Stimulated activated CD4-positive, alpha-beta T cell treated with anti-CD3 and anti-CD28 coated beads, TNF-alpha, amount 100 ng/mL, for 48 hours (primary cell): ENCODE measurements at places on chromosomes 2 and 18.

DNA sequence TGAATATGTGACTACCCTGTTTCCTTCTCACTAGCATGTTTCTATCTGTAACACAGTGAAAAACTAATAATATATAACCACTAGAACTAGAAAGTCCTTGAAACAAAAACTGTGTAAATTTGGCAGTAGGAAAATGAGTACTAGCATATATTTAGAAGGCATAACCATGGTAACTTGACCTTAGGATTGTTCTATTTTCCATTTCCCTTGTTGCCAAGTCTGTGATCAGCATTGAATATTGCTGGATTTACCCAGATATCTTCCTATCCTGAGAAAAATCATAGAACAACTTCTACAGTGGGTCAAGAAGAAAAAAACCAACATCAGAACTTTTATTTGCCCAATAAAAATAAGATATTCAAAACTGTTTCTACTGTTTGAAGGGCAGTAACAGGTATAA, 563.9 kb upstream of the NRXN1 start:
- DNase-seq: no peak

GRCh38 chr2:22276696-22277095, 1108.3 kb upstream of the KLHL29 start:
- no peak for DNase-seq

- no peak for DNase-seq
Measured at GRCh38 chr2:33111002-33111446, 164.3 kb downstream of the LTBP1 start.

DNA sequence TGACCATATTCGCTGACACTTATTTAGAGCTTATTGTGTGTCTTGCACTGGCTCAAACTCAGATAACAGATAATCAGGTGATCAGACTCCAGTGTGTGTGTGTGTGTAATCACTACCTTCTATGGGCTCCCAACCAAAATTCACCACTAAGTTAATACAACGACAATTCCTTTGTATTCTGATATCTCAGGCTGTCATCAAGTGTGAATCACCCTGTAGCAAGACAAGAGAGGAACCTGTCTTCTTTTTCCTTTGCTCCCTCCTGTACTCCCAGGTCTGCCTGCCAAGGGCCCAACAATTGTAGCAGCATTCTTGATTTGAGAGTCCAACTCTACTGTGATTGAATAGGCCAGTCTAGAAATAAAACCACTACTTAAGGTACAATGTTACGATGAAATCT, 25.8 kb downstream of the ITGB6 start:
- DNase-seq: no peak

GRCh38 chr18:21703241-21703820, 1.2 kb downstream of the ABHD3 start:
- DNase-seq: no peak

GRCh38 chr2:33946193-33946592, 347.1 kb upstream of the FAM98A start:
- DNase-seq: no peak

GRCh38 chr2:6993229-6993640, 76.0 kb downstream of the RNF144A start:
- no peak for DNase-seq

- no peak for DNase-seq
Measured at GRCh38 chr2:86020984-86021383, 84.7 kb downstream of the POLR1A start.

GRCh38 chr2:19462256-19462645, 103.8 kb upstream of the OSR1 start:
- no peak for DNase-seq

- no peak for DNase-seq
Measured at GRCh38 chr2:173713904-173714555, 251.1 kb downstream of the SP3 start.

DNA sequence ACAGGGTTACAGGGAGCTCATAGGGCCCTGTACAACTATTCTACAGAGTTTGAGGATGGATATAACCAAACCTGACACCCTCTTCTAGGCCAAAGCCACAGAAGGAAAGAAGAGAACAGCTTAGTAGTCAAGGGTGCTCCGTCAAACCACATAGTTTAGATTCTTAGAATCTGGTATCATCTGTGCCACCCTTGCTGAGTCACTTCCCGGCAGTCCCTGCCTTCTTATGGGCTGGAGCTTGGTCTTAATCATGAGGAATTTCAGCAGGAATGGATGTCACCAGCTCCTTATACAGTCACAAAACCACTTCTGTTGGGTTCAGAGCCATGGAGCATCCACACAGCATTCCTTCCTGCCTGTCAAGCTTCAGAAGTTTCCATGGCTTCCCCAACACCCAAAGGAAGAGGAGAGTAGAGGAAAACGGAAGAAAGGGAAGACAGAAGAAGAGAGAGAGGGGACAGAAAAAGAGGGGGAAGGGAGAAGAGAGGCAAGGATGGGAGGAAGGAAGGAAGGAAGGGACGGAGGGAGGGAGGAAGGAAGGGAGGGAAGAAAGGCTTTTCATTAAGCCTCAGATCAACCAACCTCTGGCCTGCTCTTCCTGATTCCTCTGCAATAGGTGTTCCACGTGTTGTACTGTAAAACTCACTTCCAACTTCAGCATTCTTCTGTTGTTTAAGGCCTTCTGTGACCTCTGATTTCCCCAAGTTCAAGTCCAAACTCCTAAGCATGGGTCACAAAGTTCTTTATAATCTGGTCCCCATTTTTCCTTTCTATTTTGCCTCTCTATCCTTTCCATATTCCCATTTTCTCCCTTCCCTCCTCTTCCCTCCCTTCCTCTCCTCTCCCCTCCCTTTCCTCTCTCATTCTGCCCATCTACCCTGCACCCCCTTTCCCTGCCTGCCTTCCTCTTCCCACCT, 246.1 kb upstream of the TNP1 start:
- DNase-seq: no peak

DNA sequence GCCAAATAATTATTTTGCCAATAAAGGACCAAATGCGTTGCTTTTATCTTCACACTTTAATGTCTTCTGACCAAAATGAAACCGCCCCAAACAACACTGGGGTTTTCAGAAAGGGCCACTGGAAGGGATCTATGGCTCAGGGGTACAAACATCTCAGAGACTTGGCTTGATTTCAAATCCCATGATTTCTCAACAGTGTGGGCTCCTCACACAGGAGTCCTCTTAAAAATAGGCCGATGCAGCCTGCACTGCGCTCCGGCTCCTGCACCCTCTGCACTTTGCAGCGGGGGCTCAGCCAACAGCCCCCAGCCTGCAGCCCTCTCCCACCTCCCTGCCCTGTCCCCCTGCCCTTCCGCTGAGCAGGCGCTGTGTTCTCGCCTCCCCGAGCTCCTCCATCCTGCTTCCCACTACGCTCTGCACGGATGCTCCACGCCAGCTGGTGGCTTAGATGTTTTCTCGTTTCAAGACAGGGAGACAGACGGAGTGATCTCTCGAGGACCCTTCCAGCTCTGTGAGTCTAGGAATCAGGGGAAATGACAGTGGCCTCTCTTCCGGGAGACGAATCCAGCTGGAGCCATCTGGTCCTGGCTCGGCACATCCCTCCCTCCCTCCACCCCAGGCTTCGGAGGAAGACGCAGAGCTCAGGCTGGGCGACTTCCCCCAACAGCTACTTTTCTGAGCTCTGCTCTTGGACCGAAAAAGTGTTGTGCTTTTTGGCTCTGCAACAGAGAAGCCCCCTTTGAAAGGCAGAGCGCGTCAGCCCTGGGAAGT, 71.4 kb downstream of the KCNF1 start:
- no peak for DNase-seq

GRCh38 chr18:34809451-34810072, 99.5 kb downstream of the DTNA start:
- DNase-seq: no peak

- DNase-seq: no peak
Measured at GRCh38 chr2:48249025-48249424, 280.9 kb upstream of the STON1 start.

DNA sequence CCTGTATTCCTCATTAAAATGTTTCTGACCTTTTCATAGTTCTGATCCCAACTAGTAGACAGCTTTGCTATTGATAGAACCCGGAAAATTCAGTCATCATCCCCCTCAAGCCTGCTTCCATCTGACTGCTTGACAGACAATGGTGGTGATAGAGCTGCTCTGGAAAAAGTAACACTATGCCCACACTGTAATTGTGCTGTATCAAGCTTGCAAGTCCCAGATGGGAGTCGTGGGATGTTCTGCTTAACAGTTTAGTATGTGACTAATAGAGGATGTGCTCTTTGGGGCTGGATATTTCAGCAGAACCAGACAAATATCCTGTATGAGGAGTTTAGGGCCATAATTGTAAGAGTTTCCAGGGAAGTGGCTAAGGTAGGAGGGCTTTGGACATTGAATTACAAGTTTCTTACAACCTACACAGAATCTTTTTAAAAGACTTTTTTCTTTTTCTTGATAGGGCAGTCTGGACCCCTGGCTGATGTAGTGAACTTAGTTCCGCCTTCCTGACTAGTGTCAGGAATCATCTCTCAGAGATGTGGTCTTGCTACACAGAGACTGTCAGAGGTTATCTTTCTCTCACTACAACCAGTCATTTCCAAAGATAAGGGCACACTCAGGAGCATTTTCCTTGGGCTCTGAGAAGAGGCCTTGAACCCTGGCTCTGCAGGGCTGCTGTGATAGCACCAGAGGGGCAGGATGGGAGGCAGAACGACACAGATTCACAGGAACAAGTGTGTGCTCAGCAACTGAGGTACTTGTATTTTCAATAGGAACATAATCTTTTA, 158.0 kb upstream of the RBMS1 start:
- DNase-seq: no peak

GRCh38 chr2:146632707-146633106, 1212.1 kb upstream of the ACVR2A start:
- no peak for DNase-seq

GRCh38 chr2:239911641-239912071, 113.5 kb downstream of the NDUFA10 start:
- no peak for DNase-seq

DNA sequence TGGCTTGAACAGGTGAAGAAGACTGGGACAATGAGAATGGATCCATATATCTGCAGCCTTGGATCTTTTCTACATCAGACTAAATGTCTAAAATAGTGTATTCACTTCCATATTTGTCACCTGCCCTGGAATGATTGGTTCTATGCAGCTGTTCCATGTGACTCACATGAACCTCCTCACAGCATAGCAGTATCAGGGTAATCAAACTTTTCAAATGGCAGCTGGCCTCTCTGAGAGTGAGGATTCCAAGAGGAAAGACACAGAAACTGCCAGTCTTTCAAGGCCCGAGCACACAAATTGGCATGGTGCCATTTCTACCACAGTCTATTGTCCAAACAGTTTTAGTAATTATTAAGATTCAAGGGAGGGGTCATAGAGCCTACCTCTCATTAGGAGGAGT, 859.3 kb downstream of the BCL11A start:
- DNase-seq: no peak

DNA sequence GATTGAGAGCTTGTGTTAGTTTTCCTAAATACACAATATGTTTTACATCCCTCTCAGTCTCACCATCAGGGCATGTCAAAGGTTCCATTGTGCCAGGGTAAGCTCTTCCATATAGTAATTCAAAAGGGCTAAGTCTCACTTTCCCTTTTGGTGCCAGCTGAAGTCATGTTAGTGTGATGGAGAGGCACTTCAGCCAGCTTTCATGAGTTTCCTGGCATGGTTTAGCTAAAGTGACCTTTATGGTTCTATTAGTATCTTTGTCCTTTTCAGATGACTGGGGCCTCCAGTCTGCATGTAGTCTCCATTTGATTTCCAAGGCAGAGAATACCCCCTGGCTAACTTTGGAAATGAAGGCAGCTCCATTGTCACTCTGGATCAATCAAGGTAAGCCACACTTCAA, 27.2 kb downstream of the NAT8 start:
- no peak for DNase-seq

DNA sequence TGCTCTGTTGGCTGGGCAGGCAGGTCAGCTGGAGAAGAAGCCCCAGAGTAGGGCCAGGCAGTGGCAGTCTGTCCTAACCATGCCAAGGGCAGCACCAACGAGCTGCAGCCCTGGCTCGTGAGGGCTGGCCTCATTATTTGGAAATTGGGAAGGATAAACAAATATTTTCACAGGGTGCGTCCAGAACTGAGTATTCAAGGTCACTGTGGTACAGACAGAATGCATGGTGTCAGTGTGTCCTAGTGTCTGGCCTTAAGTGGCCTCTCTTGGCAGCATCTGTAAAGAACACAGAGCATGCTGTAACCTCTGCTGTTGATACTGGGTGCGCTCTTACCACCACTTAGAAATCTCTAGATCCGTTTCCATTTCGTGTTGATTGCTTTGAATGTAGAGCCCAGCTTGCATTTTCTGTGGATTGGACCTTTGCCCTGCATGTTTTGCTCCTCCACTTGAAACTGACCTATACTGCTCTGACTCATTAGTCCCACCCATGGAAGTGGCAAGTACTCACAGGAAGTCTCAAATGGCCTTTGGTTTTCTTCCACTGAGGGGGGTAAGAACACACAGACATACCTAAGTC, 88.2 kb downstream of the GREB1L start:
- no peak for DNase-seq

- DNase-seq: no peak
Measured at GRCh38 chr2:113892004-113892710, 2.3 kb downstream of the ACTR3 start.

- DNase-seq: no peak
Measured at GRCh38 chr2:58974426-58974825, 733.3 kb upstream of the FANCL start.

DNA sequence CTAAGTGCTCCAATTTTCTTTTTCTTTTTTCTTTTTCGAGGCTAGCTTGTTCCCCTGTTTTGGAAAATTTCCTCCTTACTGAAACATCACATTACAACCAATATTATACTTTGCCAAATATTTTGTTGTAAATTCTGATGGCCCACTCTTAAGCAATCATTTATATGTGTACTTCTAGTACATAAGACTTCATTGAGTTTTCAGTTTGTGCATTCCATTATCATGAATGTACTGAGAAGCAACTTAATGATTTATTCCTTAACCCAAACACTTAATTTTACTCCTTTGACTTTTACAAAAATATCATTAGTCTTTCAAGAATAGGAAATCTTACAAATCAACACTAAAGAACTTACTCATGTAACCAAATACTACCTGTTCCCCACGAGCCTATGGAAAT, 242.4 kb downstream of the ARHGAP15 start:
- no peak for DNase-seq

DNA sequence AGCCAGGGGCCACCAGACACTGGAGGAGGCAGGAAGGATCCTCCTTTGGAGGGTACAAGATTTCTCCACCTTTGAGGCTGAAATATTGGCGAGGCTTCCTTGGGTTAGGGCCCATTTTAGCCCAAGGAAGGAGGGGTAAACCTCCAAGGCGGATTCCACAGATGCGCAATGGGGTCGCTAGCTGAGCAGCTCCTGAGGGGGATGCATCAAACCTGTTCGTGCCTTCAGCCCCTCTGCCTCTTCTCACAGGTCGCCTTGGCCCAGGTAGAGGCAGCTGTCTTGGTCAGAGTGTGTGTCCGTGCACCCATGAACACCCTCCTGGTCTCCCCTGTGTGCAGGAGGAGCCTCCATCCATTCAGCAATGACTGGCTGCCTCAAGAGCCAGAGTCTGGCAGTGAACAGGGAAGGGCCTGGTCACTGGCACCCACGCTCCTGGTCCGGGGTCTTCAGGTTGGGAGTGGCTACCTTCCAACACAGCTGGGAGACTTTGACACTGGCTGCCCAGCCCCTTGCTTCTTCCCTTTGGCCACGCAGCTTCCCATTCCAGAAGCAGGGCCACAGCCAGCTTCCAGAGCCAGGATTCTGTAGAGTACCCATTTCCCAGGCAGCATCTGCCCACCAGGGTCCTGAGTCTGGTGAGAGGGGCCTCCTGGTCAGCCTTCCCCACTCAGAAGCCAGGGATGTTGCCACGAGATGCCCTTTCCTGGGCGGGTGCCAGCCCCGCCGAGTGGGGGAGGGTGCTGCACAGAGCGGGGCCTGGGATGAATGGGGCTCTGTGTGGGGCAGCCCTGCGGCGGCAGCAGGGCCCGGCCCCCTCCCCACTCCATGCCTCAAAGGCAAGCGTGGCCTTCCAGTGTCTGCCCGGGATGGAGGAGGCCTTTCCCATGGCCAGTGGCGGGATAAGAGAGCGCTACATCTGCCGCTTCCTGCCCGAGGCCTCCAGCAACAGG, 95.8 kb upstream of the GPC1 start:
- DNase-seq: no peak
